ENCODE measurements at places on chromosomes 13 and 19.

GRCh38 chr19:16190198-16190597 is 5.0 kb downstream of the FAM32A start:
- no peak for DNase-seq

GRCh38 chr13:67946131-67946530 is 716.0 kb upstream of the PCDH9 start:
- DNase-seq, result no peak

- no peak for DNase-seq
Observed at GRCh38 chr19:42762789-42763188, 2.7 kb downstream of the PSG8 start.

GRCh38 chr19:12194827-12195731 is 32.2 kb downstream of the ZNF136 start:
- DNase-seq, result peak; percentile 53

DNA sequence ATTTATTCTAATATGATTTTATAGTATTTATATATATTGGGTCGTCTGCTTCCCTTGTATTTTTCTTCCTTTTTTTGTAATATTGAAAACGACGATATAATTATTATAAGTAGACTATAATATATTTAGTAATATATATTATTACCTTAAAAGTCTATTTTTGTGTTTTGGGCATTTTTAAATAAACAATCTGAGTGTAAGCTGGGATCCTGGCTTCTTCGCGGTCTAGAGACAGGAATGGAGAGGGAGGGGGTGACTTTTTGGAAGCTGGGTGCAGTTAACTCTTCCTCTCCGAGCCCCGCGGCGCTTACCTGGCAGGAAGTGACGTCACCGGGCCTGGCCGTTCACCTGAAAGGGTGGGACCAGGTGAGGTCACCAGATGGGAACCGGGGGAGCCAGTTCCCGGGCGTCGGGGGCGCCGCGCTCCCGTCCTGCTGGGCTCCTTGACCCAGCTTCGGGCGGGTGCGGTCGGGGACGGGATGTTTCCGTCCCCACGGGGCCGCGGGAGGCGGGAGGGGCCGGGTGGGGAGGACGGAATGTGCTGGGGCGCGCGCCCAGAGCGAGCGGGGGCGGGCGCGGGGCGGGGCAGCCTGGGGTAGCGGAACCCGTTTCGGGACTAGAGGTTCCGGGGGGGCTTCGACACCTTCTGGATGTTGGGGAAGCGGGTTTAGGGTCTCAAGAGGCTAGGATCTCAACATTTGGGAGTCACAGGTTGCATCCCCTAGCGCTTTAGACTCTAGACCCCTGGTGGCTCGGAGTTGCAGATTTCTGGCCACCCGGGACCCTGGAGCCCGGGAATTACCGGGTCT is 2.8 kb downstream of the ZFP36 start:
- DNase-seq, result no peak

- no peak for DNase-seq
Observed at GRCh38 chr13:80802946-80803345, 462.0 kb upstream of the SPRY2 start.

DNA sequence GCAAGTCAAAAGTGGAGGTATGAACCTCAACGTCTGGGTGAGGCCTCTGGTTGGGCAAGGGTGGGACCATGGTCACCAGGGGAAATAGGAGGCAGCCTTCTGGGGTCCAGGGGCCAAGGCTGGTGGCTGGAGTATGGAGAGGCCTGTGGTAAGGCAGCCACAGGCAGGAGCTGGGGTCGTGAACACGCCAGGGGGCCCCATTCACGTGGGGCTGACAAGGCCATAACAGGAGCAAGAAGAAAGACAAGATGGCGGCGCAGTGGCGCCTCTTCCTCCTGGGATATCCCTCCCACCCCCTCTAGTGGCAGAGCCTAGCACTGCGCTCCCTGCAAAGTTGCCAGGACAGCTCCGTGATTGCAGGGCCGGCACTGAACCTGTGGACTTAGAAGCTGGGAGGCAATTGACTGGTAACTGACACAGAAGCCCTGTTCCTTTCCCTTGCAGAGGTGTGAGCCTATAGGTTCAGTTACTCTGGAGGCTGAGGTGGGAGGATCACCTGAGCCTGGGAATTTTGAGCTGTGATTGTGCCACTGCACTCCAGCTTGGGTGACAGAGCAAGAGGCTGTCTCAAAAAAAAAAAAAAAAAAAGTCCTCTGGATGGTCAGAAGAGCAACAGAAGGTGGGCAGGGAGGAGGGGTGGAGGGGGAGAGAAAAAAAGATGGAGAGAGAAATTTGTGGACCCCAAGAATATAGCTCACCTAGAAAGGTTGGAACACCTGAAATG is 19.7 kb upstream of the EDDM13 start:
- DNase-seq, result peak; percentile 69

DNA sequence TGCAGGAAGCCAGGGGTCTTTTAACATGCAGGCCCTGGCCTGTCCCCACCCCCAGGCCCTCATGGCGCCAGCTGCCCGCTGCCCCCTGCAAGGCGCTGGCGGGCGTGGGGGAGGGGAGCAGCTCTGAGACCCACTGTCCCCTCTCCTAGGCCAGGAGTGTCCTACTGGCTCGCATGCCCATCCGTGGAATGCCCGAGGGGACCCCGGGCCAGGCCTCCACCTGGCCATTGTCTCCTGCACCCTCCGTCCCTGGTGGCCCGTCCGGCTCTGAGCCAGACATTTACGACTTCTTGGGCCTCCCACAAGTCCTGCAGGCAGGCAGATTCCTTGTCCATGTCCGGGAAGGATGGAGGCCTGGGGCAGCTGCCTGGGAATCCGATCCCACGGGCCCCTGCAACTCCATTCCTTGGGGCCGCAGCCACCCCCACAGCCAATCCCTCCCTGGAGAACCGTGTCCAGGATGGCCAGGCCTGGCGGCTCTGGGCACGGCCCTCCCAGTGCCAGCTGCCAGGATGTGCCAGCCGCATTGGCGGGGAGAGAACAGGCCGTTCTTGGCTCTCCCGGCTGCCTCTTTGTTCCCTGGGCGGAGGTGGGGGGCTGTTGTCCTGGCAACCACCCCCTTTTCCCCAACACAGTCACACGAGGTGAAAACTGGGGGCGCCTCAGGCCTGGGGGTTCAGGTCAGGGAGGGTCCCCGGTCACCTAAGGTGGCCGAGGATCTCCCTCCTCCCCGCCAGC is 10.5 kb upstream of the PLIN3 start:
- no peak for DNase-seq

GRCh38 chr19:48421548-48421947 is 24.2 kb upstream of the GRWD1 start:
- DNase-seq, result no peak

GRCh38 chr19:55694656-55695491 is 19.8 kb downstream of the EPN1 start:
- no peak for DNase-seq

DNA sequence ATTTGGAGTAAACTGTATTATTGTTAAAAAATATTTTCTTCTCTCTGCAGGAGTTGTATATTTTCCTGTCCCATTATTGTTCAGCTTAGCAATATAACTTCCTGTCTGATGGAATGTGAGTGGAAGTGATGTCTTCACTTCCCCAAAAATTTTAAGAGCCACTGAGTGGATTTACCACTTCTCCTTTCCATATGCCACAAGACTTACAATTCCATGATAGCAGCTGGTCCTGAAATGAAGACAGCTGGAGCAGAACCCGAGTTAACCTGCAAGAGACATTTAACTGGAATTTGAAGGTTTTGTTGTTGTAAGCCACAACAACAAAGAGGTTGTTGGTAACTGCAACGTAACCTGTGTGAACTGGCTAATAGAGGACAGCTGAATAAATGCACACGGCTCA is 23.4 kb upstream of the TBC1D4 start:
- DNase-seq, result no peak

GRCh38 chr13:109163037-109163379 is 533.6 kb downstream of the MYO16 start:
- DNase-seq, result no peak

DNA sequence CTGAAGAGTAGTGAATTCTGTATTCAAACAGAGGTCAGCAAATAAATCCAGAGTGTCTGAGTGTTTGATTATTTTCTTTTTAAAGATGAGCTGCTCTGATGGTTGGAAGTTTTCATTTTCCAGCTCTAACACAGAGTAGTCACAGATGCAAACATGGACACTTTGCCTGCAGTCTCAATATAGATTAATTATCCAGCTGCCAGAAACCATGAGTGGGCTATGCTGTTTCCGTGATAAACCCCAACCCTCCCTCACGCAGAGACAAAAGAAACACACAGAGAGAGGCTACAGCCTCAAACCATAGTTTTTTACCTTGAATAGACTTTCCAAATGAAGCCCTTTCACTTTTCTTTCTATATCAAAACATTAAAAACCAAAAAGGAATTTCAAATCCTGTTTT is 884.7 kb downstream of the DIAPH3 start:
- DNase-seq, result no peak

DNA sequence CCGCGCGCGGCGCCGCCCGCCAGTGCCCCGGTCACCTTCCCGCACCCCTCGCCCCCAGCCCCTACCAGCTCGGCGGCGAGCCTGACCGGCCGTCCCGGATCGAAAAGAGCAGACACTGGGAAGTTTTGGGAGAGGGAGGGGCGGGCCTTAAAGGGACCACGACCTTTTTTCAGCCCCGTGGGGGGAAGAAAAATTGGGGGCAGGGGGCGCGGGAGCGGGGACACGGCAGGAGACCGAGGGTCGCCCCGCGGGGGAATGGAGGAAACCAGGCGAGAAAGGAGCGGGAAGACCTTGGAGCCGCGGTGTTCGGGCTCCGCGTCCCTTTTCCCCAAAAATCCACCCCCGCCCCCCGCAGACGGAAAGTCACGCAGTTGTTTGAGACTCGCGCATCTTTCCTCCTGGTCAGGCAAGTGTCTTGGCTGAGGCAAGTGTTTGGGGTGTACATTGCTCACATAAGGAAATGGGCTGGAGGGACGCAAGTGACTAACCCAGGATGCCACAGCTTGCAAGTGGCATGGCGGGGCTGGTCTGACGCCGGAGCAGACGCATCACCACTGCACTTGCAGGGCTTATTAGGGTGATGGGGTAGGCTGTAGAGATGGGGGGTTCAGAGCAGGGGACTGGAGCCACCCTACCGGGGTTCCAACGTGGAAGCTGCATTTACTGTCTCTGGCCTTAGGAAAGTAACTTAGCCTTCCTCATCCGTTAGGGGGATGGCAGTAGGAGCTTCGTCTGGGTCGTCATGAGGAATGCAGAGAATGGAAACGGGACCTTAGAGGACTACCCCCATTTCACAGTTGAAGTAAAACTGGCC is 2.7 kb upstream of the HNRNPL start:
- no peak for DNase-seq

DNA sequence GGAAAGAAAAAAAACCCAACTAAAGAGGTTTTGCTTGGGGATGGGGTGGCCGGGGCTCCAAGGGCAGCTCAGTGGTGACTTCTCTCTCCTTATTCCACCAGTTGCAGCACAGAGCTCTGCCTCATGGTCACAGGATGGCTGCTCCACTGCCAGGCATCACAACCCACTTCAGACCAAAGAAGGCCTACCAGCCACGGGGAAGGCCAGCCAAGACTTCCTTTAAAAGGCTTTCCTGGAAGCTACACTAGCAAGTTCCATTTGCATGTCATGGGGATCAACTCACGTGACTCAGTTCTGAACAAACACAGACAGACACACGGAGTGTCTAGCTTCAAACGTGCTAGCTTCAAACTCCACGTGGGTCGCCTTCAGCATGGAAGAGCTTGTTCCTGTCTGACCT is 13.2 kb upstream of the EIF3G start:
- DNase-seq, result no peak

- DNase-seq, result no peak
Observed at GRCh38 chr13:34654203-34654602, 287.9 kb upstream of the NBEA start.

DNA sequence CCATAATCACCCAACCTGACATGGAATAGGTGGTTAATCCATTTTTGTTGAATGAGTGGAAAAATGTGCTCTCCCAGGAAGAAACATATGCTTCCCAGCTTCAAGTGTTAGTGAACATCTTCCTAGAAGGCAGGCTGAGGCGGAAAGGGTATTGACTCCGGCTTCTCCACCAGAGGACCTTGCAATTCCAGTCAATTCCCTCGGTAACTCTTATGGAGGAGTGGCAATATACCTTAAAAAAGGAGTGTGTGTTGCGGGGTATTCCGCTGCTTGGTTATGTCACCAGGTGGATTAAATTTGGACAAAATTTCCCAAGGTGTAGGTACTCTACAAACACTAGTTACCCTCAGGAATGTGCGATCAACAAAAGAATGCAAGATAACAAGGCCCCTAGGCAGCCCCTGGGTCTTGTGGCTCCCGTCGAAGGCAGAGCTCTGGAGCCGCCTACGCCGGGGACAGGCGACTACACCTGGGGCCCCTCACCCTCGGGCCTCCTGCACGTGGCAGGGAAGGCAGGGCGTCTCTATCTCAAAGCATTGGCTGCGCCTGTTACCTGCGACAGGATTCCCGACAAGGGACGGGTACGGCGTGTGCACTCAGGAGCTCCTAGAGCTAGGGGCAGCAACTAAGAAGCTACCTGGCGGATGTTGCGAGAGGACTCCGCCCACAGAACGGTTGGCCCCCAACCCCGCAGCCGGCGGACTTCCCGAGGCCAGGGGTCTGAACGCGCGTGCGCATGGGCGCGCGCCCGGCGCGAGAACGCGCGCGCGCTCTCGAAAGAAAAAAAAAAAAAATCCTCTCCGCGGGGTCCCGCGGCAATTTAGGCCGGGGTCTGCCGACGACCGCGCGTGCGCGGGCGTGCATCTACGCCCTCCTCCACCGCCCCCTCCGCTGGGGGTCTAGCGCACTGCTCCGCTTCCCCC is at the start of gene WDR87:
WDR87 (minus strand) TSS at position 649 of the 923 bp plus-strand sequence. CDS start 8,355 bp downstream, outside the sequence.
- DNase-seq, result peak; percentile 90

GRCh38 chr13:114257014-114257413 is 22.3 kb downstream of the CDC16 start:
- DNase-seq, result no peak

GRCh38 chr19:42066075-42066754 is 3.8 kb downstream of the GRIK5 start:
- DNase-seq, result no peak

GRCh38 chr13:75236774-75237173 is 245.2 kb downstream of the TBC1D4 start:
- no peak for DNase-seq

- DNase-seq, result no peak
Observed at GRCh38 chr13:96821381-96821780, 172.9 kb downstream of the OXGR1 start.

- DNase-seq, result no peak
Observed at GRCh38 chr13:84470528-84470927, 588.3 kb upstream of the SLITRK1 start.

DNA sequence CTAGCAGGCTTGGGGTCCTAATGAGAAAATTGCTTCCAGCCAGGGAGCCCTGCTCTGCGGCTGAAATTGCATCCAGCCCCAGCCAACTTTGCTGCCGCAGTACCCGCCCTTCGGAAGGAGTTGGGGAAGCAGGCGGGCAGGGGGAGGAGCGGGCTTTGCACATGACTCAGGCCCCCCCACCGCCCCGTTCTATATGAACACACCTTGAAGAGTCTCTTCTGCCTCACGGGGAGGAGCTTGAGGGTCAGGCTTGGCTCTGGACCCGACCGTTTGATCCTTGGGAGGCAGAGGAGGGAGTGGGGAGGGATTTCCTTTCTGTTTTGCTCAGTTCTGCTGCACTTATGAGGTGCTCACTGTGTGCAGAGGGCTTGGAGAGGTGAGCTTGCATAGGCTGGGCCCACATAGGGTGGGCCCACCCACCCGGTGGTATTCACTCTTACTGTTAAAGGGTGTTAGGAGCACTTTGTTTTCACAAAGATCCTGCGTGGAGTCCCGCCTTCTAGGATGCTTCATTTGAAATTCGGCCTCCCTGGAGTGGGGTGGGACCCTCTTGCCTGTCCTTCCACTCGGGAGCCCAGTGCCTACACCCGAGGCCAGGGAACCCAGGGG is 46.5 kb downstream of the LYL1 start:
- DNase-seq, result no peak
